ENCODE measurements at places on chromosomes 5 and 9.

DNA sequence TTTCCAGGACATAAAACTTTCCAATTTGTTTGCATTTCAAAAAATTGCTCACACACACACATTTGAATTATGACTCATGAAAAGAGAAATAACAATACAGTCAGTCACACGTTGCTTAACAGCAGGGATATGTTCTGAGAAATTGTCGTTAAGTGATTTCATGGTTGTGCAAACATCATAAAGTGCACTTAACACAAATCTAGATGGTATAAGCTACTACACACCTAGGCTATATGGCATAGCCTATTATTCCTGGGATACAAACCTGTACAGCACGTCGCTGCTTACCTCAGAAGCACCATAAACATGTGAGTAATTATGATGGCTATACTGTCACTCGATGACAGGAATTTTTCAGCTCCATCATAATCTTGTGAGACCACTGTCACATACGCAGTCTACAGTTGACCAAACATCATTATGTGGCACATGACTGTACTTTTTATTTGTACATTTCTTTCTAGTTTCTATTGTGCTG, 378.2 kb downstream of the ACTL7B start:
- DNase-seq, result peak; percentile 38

DNA sequence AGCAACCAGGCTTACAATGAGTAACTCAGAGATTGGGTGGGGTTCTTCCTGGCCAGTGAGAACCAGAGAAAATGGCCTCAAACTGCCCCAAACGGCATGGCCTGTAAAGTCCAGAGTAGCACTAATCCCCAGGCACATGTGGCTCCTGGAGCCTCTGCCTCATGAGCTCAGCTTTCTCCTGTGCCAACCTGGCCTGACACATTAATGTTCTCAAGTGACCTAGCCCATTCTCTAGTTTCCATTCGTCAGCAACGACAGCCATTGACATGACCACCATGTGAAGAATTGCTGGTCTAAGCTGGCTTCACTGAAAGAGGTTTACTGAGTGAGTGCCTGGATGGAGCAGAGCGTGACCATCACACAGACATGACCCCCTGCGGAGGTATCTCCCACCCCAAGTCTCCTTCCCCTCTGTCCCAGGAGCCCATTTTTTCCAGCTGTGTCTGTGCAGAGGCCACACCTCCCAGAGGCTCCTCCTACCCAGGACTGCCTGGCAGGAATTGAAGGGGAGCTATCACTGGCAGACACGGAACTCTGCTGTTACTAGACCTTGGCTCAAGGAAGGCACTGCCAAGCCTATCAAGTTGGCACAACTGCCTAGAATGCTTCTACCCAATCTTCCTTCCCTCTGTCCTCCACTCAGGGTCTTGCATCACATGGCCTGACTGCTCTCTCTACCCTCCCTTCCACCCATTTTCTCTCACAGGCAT, 59.0 kb upstream of the BOD1 start:
- DNase-seq, result no peak

DNA sequence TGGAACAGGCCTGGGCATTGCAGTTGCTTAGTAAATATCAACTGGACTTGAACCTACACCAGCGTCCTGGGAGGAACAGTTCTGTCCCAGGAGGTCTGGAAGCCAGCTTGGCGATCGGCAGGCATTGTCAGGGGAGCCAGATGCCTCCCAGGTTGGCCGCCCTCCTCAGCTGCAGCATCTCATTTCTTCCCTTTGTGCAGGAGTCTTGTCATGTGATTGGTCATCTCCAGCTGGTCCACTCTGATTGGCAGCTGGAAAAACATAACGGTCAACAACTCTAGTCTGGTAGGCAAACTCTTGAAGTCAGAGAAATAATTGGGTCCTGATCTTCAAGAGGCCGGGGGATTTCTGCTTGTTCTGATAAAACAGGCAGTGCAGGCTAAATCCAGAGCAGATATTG, 29.6 kb upstream of the NCS1 start:
- DNase-seq, result no peak

GRCh38 chr9:114434878-114435311, 47.1 kb upstream of the AKNA start:
- no peak for DNase-seq

GRCh38 chr5:40385544-40385943, 294.2 kb upstream of the PTGER4 start:
- peak; percentile 6 for DNase-seq

GRCh38 chr9:92432350-92432749, 8.1 kb upstream of the OMD start:
- no peak for DNase-seq

Measured in HFF-Myc (cell line).